ENCODE measurements at places on chromosomes 6 and 20. TPM values are rescaled to one million over a fixed set of nuclear protein-coding genes. Genes with fewer than 3 reads are reported as not detected.

DNA sequence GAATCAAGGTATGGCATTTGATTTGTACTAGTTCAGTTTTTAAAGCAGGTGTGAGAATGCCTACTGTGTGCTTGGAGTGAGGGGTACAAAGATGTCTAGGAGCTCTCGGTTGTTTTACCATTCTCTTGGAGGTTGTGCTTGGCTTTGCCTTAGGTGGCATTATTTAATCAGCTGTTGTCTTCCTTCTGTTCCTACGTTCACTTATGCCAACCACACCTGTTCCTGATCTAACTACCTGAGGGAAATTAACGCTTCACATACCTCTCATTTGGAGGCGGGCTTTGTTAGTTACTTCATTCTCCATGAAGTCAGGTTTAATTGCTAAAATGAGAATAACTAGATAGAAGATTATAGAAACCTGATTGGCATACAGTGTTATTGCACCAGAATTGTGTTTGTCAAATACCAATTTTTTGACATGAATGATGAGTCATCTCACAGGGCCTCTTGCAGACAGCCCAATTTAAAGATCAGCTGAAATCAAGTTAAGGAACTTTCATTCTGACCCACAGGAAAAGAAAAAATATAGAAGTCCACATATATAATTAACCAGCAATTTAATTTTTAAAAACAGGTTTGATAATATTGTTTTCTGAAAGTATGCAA is 24.8 kb upstream of the PBOV1 start:
- no peak for DNase-seq

CNBD2 gene
- total RNA-seq, result 4.5 TPM

TPD52L1 gene
- total RNA-seq, result 9.7 TPM

GRCh38 chr6:103983860-103984259 is 875.9 kb downstream of the HACE1 start:
- DNase-seq, result no peak

GRCh38 chr20:34578521-34578920 is 20.0 kb downstream of the MAP1LC3A start:
- DNase-seq, result no peak

ANKRD66 gene
- not detected for total RNA-seq

GRCh38 chr20:52996658-52997057 is 24.5 kb downstream of the TSHZ2 start:
- no peak for DNase-seq

DNA sequence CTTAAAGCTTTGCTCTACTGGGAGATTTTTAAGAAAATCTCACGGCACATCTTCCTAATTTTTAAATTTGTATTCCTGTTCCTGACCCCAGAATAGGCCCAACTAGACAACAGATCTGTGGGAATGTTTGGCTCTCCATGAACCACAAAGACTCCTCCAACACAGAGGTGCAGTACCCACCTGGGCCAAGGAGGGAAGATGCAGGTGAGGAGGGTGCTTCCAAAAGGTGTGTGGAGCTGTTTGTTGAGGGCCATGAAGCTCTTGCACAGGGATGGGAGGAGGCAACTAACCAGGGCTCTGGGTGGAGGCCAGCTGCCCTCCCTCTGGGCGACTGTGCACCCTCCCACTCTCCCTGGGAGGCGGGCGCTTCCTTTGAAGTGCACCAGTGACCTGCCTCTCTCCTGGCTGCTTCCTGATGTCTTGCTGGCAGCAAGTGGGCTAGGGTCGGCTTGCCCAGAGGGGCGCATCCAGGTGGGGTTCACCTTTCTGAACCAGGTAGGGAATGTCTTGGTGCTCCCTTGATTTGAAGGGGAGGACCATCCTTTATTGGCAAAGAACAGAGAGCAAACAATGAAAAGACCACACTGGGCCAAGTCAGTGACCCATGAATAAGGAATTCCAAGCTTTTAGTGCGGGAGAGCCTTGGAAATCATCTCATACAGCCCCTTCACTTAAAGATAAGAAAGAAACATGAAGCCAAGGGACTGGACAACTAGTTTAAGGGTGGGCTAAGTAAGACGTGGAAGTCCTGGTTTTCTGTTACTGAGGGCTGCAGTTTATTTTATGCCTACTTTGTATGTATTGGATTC is 76.0 kb downstream of the ANKRD6 start:
- DNase-seq, result no peak

All from fibroblast of villous mesenchyme (primary cell).